ENCODE measurements at places on chromosomes 12 and 14.

DNA sequence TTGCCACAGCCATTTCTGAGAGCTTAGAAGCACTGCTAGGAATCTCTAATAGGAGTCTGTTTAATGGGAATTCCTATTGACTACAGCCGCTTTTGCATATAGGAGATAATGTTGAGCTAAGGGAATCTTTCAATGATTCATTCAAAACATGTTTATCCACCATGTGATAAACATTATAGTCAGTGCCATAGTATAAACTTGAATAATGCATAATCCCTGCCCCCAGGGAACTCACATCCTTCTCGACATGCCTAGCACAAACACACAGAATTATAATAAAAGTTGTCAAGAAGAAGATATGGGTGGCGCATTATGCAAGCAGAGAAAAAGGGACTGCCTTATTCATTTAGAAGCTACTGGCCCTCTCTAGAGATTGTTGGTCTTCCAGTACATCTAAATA is 248.0 kb downstream of the DAD1 start:
- DNase-seq, result no peak

DNA sequence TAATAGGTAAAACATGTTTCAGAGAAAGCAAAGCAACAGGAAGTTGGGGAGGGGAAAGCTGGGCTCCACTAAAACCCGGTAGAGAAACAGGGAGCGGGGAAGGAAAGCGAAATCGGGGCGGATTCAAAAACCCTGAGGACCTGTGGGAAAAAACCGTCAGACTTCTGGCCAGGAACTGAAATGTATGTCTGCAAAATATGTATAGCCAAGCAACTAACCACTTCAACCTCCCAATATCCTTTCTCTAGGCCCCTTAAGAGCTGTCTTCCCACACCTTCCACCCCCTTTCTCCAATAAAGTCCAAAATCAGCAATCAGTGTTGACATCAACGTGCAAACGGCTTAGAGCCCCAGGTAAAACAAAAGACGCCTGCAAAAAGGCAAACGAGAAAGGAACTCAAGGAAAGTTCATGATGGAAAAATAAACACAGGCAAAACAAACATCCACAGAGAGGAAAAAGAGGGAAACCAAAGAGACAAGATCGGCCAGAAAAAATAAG is 32.8 kb downstream of the SIX1 start:
- DNase-seq, result no peak

DNA sequence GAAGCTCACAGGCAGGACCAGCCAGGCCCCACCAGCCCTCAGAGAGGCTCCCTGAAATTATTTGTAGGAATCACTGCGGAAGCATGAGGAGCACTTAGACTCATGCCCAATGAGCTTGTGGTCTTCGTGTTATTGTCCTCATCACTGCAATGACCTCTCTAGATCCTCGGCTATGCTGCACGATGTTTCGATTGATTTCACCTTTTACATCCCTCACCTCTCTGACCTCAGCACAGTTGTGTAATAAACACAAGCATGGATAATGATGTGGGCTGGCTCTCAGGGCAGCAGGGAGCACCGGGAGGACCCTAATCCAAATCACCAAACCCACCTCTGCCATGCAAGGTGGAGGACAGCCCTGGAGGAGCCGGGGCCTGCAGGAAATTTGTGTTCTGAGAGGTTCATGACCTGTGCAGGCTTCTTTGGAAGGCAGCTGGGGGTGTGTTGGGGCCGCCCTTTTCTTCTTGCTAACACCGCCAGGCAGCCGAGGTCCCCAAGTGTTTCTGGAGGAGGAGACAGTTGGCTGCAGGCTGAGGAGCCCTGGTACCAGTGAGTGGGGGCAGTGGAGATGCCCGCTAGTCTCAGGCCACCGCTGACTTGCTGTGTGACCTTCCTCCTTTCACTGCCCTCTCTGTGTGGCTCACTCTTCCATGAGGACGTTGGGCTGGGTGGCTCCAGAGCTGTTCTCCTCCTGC is 29.5 kb upstream of the EML1 start:
- no peak for DNase-seq

DNA sequence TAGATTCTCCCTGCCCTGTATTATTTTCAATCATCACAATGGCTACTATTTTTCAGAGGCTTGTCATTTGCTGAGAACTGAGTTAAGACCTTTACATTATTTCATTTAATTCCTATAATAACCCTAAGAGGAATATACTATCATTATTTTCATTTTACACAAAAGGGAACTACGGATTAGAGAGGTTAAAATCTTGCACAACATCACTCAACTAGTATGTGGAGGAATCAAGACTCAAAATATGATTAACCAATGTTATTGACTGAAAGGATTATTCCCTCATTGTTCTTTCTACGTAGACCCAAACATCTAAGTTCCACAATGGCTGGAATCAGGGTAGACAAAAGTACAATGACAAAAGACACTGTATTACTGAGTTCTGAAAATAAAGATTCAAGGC is 45.0 kb downstream of the GPR65 start:
- no peak for DNase-seq

DNA sequence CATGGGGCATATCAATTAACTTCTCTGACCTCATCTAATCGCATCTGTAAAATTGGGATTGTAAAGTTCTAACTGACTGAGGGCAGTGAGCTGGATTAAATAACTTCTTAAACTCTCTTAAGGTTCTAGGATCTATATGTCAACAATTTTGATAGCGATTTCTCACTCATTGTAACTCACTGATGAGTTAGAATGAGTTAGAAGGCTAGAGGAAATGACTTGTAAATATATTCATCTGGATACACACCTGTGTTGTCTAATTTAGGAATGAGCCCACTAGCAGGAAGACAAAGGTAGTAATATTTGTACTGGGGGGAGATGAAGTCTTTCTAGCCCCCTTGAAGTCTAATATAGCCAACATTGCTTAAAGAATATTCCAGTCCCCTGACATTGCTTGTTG is 46.3 kb upstream of the CERS5 start:
- no peak for DNase-seq

DNA sequence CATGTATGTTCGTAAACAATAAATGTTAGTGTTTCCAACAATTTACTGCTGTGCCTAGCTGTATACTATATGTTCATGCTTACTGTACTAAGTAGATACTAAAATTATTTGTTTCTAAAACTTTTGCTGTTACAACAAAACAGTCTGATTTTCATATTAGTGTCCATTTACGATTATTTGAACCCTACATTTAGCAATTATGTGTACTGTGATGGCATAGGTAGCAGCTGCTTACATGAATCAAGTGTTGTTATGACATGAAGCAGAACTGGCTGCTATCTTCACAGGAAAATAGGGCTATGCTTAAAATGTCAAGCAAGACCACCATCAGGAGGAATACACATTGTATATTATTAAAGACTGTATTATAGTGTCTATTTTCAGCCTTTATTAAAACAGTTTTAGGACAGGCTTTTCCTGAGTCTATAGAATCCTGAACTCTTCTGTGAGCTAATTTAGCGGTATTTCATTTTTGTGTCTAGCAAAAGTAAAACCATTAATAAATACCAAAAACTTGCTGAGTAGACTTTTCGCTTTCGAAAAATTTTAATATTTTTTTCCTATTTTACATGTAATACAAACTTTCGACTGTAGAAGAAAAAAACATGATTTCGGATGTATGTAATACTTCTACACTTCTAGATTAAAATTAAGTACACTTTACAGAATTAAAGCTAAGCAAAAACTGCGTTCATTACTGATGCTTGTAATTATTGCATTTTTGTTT is 1.1 kb upstream of the WDR89 start:
- DNase-seq, result no peak

- DNase-seq, result no peak
Measured at GRCh38 chr14:56379956-56380355, 199.6 kb upstream of the TMEM260 start.

DNA sequence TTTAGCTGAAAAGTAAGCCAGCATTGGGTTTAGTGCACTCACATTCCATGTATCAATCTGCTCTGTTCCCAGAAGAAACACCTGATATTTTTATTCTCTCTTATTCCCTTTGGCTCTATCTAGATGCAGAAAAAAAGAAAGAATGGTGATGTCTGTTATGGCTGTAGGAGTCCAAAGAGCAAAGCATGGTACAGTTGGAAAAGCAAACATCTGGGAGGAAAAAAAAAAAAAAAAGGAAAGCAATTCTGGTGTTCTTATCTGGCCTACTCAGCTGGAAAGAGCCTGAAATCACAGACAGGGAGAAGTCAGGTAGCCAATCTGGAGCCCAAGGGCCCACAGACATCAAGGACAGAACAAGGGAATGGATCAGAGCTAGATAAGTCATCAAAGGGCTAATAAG is 293.9 kb downstream of the DUSP6 start:
- no peak for DNase-seq

- no peak for DNase-seq
Measured at GRCh38 chr12:43653917-43654316, 101.9 kb upstream of the ADAMTS20 start.

GRCh38 chr14:73757381-73757780 is 43.2 kb upstream of the PNMA1 start:
- no peak for DNase-seq

DNA sequence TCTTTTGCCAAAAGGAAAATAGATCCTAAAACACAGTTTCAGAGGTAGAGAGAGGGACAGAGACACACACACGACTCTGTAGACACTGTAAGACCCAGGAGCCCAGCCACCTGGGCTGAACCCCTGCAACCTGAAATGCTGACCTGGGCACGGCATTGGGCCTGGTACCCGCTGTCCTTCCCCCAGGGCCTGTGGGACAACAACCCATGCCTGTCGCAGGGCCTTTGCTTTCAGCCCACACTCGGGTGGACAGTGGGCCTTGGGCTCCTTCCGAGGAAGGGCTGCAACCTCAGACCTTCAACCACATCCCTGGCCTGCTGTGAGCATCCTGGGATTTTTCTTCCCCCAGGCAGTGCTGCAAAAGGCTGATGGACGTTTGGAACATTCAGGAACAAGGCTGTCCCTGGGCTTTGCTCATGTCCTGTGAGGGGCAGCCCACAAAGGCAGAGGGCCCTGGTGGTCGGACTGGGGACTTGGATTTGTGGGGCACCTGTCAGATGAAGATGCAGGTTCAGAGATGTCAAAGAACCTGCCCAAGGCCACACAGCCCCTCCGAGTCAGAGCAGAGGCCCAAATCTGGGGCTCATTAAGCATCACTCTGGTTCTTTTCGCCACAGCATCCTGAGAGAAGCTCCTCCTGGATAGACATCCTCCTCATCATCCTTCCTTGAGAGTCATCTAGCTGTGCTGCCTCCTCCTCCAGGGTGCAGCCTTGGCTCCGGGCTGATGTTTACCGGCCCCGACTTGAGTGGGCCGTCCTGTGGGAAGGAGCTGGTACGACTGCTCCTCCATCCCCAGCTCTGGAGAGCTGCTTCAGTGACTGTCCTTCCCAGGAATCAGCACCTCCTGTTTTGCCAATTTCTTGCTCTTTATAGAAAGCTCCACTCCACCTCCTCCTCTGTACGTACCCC is 32.7 kb downstream of the CCDC92 start:
- no peak for DNase-seq

Measured in CD4-positive, alpha-beta T cell treated with Interferon alpha-2 for 1 hour (primary cell).